ENCODE measurements at places on chromosomes 3 and 15.

GRCh38 chr15:80710635-80711554, 15.8 kb downstream of the ABHD17C start:
- DNase-seq: no peak

GRCh38 chr3:125048282-125048681, 7.5 kb downstream of the HEG1 start:
- no peak for DNase-seq

DNA sequence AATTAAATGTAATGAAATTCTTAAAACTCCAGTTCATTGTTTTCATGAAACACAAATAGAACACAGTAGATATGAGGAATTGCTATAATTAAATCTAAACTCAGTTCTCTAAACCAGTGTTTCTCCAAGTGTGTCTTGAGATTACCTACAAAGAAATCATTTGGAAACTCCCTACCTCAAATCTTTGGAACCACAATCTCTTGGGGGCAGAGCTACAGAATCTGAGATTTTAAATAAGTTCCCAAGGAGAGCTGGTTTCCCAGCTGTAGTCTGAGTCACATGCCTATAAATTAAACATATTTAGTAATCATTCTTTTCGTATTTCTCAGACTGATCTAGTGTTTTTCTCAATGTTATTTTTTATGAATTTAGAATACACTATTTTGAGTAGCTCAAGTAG, 17.0 kb upstream of the ACTC1 start:
- DNase-seq: no peak

DNA sequence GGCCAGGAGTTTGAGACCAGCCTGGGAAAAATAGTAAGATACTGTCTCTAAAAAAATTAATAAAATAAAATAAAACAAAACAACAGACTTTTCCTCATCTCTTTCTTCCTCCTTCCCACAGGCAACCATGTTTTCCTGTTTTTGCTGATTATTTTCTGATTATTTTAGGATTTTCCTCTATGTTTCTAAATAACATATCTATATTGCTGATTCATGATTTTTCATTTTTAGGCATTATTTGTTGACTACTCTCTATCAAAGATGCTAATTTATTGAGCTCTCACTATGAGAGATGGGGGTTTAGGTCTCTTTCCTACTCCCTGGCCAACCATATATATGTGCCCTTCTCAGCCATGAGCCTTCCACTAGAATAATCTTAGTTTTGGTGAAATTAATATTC, 45.4 kb downstream of the SOX14 start:
- no peak for DNase-seq

GRCh38 chr3:60573494-60573893, 677.8 kb downstream of the FHIT start:
- no peak for DNase-seq
